ENCODE measurements at places on chromosomes 6 and 20.

DNA sequence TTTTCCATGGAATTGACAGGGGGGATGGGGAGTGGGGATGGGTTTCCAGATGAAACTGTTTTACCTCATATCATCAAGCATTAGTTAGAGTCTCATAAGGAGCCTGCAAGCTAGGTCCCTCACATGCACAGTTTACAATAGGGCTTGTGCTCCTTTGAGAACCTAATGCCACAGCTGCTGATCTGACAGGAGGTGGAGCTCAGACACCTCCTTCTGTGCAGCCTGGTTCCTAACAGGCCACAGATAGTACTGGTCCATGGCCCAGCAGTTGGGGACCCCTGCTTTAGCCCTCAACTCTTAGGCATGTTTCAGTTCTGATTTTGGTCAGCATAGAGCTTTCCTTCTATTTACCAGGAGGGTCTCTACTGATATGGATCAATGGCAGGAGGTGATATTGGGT, 251.6 kb downstream of the LAMA2 start:
- no peak for DNase-seq

- DNase-seq: no peak
Observed at GRCh38 chr6:92415656-92416055, 1003.7 kb downstream of the EPHA7 start.

DNA sequence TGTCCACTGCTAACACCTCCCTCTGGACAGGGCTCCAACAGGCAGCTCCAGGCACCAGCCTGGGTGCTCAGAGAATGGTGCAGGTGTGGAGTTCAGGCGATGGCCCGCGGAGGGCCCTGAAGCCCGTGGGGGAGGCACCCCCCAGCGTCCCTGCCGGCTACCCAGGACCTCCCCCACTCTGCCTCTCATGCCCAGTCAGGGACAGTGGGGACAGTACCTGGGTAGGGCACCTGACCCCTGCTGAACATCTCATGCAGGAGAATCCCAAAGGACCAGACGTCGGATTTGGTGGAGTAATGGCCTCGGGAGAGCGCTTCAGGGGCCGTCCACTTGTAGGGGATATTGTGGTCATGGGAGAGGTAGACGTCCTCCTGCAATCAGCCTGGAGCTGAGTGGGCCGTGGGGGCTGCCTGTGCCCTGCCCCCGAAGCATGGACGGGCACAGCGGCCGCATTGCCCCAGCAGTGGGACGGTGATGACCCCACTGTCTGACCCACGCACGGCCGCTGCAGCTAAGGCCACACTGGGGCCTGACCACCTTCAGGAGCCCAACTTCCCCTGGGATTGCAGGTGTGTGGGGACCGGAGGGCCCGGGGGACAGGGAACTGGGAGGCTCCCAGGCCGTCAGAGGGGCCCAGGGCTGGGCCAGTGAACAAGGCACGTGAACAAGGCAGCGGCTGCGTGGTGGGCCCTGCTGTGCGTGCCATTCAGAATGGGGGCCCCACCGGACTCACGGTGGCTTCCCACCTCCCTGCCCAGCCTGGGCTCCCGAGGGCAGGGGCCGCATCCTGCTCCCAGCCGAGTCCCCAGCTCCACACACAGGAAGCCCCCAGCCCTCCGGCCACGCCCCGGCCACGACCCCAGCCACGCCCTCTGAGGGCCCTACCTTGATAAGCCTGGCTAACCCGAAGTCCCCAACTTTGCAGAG, 7.1 kb downstream of the PTK6 start:
- no peak for DNase-seq

- no peak for DNase-seq
Observed at GRCh38 chr6:37717836-37718251, 20.2 kb upstream of the MDGA1 start.

- no peak for DNase-seq
Observed at GRCh38 chr6:79170431-79170830, 64.1 kb downstream of the HMGN3 start.

DNA sequence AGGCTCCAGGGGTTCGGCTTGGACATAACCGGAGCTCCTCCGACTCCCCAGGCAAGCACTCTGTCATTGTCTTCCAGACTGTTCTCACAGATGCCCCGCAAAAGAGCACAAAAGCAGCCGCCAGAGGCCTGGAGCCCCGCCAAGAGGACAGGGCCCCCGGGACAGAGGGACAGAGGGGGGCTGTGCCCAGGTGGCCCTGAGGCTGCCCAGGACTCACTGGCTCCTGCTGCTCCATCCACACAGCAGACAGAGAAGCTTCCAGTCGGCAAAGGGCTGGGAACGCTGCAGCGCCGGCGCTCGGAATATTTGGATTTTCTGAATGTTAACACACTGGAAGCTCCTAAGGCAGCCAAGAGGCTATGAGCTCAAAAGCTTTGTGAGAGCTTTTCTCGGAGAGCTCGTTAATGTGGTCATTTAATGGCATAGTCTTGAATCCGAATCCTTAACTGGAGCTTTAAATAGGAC, 68.0 kb upstream of the QKI start:
- DNase-seq: no peak

Measured in cortex of kidney (tissue), 1 donor.